ENCODE measurements at places on chromosomes 7 and 10.

DNA sequence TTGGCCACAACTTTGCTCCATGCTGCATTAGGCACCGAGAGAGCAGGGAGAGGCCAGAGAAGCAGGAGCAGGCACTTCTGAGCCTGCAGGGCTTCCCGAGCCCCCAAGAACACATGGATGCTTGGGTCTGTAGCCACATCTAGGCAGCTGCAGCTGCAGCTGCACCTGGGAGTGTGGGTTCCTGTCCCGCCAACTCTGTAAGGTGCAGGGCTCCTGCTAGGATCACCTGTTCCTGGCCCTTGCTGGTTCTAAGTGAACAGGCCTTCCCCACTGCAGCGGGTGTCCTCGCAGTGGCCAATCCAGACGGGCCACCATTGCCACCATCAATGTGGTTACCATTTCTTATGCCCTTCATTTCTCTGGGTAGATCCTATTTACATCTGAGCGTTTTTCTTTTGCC lies 330.3 kb downstream of the AUTS2 start:
- DNase-seq, result no peak

- DNase-seq, result no peak
These were observed 32.2 kb upstream of the MACC1 start for GRCh38 chr7:20249376-20249775.

GRCh38 chr10:1293157-1293556 lies 237.0 kb downstream of the WDR37 start:
- no peak for DNase-seq

DNA sequence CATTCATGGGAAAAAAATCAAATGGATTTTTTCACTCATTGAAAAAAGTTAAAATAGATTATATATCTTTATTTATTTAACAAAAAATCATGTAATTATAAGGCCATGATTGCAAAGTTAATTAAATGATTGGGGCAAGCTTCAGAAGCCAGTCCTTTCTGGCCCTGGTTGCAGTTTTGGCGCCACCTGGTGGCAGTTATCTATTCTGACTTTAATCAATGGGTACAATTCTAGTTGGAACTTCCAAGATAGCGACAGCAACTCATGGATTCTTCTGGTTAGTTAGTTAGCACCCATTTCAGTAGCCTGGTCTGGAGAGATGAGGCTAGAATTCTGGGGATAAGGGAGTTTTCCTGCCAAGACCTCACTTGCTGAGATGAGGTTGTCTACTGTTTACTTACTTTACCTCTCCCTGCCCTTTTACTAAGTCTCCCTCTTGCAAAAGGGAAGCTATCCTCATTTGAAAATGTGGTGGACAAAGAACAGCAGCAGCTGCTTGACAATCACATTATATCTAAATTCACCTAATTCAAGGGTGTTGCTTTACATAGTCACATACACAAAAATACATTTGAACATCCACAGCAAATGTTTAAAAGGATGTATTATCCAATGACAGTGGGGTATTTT lies 42.3 kb downstream of the NOC3L start:
- DNase-seq, result peak; percentile 74

DNA sequence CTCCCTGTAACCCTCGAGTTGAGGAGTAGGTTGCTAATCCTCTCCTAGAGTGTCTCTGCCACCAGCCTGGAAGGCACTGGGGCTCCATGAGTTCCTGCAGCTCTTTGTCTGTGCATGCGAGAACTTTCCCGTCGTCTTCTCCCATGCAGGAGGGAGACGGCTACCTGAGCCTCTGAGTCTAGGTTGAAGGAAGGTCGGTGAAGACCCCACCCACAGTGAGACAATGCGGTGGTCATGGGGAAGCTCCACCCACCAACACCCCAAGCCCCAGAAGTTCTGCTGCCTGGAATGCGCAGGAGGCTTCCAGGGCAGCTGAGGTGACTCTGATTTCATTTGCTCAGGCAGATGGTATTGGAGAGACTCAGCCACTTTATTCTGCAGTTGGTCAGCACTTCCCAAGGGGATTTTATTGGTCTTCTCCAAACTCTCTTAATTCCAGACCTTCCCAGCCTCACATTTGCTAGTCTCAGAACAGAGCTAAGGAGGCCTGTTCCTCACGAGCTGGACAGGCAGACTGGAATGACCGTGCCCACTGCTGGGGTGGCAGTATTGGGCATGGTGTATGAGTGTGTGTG lies 36.5 kb downstream of the PTPRE start:
- no peak for DNase-seq

DNA sequence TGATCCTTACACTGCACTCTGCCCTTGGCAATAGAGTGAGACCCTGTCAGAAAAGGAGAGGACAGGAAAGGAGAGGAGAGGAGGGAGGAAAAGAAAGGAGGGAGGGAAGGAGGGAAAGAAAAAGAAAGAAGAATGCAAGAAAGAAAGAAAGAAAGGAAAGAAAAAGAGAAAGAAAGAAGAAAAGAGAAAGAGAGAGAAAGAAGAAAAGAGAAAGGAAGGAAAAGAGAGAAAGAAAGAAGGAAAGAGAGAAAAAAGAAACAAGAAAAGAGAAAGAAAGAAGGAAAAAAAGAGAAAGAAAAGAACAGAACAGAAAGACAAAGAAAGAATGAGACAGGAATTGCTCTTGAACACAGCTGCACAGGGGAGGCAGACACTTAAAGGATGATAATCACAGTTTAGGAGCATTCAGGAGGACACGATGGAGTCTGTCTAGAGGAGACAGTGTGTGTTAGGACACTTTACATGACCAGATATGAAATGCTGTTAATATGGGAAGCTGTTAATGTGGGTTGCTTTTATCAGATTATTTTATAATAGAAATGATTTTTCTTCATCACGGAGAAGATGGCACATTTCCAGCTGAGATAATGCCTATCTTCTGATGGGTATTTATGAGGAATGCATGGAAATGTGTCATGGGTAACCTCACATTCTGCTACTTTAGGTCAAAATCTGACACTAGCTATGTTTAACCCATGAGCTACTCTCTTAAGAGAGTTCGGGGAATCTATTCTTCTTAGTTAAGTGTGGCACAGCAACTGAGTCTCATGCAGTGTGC lies 160.5 kb downstream of the BAMBI start:
- no peak for DNase-seq

GRCh38 chr7:44959433-44959951 lies 19.3 kb downstream of the MYO1G start:
- DNase-seq, result no peak

GRCh38 chr10:86732771-86733170 lies 23.6 kb upstream of the BMPR1A start:
- no peak for DNase-seq

GRCh38 chr7:99331002-99331401 lies 5.3 kb downstream of the ARPC1A start:
- DNase-seq, result no peak

GRCh38 chr7:80379034-80379982 lies 132.6 kb downstream of the GNAT3 start:
- no peak for DNase-seq

GRCh38 chr10:125080984-125081383 lies 79.4 kb downstream of the CTBP2 start:
- DNase-seq, result no peak

- DNase-seq, result no peak
These were observed 11.9 kb upstream of the NPS start for GRCh38 chr10:127536972-127537760.

DNA sequence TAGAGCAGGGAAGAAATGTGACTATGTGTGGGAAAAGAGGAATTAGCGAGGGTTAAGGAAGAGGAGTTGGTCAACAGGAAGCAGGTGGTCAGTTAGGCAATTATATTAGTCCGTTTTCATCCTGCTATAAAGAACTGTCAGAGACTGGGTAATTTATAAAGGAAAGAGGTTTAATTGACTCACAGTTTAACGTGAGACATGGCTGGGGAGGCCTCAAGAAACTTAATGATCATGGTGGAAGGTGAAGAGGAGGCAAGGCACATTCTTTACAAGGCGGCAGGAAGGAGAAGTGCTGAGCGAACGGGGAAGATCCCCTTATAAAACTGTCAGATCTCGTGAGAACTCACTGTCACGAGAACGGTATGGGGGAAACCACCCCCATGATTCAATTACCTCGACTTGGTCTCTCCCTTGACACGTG lies 35.0 kb downstream of the RAMP3 start:
- no peak for DNase-seq

GRCh38 chr7:121557034-121557892 lies 161.2 kb upstream of the FAM3C start:
- DNase-seq, result no peak

GRCh38 chr10:5971886-5972285 lies 5.5 kb downstream of the IL15RA start:
- DNase-seq, result no peak

DNA sequence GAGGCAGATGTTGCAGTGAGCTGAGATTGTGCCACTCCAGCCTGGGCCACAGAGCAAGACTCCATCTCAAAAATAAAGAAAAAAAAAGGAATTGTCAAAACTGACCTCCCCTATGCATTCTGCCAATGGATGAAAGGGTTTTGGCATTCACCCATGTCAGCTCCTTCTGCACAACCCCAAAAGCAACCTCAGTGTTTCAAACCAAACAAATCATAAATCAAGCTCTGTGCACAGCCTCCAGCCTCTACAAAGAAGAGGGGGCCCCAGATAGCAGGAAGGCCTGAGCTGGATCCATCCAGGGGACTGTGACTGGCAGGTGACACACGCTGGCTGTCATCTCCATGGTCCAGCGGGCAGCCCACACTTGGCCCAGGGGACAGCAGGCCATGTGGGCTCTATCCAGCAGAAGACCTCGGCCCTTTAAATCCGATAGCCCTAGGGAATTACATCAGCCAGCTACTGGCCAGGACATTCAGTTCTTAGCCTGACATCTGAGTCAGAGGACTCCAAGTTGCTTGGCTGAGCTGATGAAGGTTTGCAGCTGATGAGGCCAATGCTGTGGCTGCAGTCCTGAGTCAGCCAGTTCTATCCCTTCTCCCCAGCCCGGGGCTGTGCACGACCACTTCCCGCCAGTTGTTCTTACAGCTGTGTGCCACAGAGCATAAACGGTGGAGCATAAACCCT lies 52.0 kb upstream of the FIGNL1 start:
- no peak for DNase-seq

DNA sequence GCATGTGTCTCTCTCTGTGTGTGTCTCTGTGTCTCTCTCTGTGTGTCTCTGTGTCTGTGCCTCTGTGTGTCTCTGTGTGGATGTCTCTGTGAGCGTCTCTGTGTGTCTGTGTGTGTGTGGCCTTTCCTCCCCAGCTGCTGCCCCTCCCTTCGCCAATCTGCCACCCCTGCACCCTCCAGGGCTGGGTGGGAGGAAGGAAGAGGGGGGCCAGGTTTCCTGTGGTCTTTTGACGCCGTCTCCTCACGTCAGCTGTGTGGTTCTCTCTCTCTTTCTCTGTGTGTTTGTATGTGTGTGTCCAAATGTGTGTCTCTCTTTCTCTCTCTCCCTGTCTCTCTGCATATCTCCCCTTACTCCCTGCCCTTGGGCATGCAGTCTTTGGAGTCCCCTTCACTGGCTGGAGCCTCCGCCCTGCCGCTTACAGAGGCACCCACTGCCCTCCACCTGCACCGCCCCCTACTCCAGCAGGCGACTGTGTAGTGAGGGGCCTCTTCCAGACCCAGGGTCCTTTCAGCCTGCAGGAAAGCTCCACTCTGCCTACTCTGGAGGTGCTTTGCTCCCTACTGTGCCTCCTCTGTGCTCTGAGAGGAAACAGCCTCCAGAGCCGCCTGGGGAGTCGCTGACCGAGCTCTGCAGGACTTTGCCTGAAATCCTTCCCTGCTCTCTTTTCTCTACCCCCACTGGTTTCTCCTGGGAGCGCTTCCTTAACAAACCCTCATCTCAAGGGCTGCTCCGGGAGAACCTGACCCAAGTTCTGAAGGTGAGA lies 44.2 kb upstream of the C10orf71 start:
- DNase-seq, result no peak

GRCh38 chr10:24974976-24975375 lies 22.6 kb upstream of the PRTFDC1 start:
- DNase-seq, result no peak

GRCh38 chr10:122243550-122243949 lies 27.5 kb upstream of the BTBD16 start:
- no peak for DNase-seq

DNA sequence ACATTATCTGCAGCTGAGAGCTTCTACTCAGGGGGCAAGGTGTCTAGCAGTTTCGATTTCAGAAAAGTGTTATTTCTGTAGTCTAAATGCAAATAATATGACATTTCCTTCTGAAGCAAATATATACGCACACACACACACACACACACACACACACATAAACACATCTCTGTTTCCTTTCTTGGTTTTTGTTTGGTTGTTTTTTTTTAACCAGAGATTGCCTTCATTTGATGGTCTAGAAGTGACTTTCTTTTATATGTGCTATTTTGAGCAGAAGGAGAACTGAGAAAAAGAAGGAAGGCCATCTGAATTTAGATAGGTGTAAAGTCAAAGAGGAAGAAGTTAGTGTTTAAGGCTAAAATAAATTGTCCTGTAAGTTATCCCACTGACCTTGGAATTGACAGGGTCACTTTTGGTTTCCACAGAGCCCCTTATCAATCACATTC lies 142.2 kb downstream of the TRIL start:
- DNase-seq, result no peak

DNA sequence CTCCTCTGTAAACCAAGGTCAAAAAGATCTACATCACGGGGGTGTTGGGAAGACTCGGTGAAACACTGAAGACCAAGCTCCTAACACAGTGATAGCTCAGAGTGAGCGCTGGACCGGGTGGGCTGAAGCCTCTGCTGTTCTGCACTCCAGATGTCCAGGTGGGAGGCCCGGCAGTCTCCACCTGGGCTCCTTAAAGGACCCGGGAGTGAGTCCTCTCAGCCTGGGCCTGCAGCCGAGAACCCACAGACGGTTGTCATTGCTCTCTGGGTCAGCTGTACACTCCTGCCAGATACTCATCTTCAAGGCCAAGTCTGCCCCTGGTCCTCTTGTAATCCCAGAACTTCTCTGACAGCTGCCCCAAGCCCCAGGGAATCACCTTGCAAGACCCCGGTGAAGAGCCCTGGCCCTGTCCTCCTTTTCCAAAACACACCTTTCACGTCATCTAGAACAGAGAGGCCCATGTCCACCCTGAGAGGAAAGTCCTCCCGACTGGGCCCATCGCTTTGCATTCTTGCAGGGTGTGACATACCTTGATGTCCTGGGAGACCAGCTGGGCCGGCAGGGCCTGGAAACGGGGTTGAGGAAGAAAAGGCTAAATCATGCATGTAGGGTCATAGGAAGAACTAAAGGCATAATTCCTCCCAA lies 43.7 kb downstream of the COL17A1 start:
- DNase-seq, result no peak

DNA sequence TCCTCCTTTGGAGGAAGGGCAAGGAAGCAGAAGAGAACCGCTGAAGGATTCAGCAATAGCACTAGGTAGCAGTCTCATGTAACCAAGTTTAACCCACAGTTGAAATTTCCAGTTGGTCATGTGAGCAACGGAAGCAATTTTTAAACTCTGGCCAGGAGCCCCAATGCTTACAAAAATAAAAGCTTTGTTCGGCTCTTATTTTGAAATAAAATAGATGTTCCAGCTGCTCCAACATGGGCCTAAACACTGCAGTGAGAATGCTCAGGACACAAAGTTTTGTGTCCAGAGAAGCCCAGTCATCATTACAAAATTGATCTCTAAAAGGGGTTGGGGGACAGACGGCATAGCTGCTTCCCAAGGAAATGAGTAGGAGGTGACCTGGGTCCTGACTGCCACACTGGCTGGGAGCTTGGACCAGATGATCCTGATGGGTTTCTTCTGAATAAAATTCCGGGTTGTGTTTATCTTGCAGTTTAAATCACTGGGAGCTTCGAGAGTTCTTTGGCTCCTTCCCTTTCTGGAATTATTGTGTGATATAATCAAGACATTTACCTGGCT lies 452 bp upstream of the TMEM140 start:
- DNase-seq, result no peak

GRCh38 chr10:91124016-91124415 lies 96.4 kb upstream of the PCGF5 start:
- DNase-seq, result no peak

- DNase-seq, result no peak
These were observed 181.7 kb downstream of the ST7 start for GRCh38 chr7:117134889-117135552.

GRCh38 chr10:78772986-78773530 lies 295.7 kb upstream of the ZMIZ1 start:
- no peak for DNase-seq
